ENCODE measurements at places on chromosomes 1 and 21.

DNA sequence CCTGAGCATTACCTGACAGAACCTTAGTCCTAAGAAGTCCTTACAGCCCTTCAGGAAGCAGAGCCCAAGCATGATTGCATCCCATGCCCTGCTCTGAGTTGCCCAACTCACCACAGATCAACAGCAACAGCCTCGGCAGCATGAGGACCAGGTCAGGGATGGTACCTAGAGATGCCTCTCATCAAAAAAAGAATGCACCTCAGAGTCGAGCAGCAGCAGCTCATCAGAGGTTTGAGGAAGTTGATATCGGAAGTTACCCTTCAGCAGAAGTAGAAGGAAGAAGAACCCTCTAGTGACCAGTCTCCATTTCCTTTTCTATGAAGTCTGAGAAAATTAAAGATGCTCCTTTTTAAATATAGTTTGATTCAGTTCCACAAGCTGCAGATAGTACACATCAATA is at the start of gene FCRL1:
FCRL1 (minus strand) TSS at position 225 of the 400 bp plus-strand sequence; CDS start at position 142, 83 bp downstream.
- peak; percentile 33 for DNase-seq

DNA sequence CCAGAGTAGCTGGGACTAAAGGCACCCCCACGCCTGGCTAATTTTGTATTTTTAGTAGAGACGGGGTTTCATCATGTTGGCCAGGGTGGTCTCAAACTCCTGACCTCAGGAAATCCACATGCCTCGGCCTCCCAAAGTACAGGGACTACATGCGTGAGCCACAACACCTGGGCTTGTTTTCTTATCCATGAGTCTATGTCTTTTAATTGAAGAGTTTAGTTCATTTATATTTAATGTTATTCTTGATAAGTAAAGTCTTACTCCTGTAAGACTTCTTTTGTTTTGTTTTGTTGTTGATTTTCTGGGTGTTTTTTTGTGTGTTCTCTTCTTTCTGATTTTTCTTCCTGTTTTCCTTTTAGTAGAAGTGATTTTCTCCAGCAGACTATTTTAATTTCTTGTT is 621.0 kb downstream of the LTN1 start:
- no peak for DNase-seq

GRCh38 chr21:44426663-44427191 is 28.6 kb upstream of the LRRC3 start:
- no peak for DNase-seq

- no peak for DNase-seq
Measured at GRCh38 chr21:42251654-42252324, 32.8 kb downstream of the ABCG1 start.

DNA sequence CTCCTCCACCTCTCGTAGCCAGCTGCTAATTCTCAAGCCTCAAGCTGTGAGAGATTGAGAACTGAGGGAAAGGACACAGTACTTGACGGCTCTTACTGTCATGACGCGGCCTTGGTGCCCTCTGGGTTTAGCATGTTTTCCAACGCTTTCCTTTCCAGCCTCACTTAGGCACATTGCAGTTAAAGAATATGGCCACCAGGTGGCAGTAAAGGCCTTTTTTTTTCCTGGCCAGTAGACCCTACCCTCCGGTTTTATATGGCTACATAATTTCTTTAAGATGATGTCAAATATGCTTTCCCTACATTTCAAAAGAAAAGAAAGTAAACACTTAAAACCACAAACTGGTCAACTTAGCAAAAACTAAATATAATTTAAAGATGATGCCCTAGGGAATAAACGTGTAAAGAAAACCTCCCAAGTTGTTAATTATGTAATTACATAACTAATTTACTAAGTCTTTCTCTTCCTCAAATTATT is 56.8 kb upstream of the PRDX6 start:
- no peak for DNase-seq

DNA sequence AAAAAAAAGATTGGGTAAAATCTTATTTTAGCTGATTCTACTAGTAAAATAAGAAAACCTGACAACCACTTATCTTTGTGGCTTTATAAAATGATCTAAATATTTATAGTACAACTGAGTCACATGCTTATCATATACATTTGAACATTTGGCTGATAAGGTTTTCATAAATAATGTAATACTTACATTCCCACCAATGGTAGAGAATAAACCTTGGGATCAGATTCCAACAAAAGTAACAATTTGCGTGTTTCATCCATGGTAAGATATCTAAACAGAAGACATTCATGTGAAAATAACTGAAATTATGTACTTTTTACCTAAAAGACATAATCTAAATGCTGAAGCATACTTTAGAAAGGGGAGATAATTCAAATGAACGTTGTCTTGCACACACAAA is 18.4 kb downstream of the STIL start:
- no peak for DNase-seq
